ENCODE measurements at places on chromosomes 16 and 17. TPM values are rescaled to one million over a fixed set of nuclear protein-coding genes. Genes with fewer than 3 reads are reported as not detected.

DNA sequence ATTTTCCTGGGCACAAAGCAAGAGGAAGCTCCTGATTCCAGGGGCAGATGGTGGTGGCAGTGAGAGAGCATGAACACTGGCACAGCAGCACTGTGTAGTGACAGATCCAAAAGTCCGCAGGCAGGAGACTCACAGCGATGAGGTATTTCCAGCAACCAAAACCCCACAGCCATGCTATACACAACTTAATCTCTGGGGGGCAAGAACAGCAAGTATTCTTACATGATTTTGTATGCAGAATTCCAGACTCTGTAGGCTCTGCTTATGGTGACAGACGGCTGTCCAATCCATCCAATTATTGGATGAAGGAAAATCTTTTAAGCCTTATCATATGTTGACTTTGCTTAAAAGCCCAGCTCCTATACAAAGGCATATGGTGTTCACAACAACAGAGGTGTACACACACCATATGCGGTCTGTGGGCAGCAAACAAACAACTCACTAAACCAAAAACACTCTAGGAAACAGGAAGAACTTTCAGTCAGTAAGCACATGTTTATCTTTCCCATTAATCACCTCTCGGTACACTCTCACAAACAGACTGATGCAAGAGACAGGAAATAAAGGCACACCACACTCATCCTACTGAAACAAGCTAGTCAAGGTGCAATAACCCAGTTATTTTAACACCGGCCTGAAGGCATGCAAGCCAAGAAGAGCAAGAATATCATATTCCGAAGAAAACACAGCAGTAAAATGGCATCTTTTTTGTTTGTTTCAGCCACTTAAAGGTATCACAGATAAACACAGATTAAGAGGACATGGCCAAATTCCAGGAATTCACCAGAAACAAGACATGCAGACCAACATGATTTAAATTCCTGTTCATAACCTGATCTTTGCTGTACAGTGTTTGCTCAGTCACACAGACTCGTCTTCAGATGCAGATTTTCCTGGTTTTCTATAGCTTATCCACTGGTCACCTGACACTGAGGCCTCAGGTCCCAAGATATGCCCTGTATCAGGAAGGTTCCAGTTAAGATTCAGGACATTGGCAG is 47.8 kb downstream of the ERN1 start:
- peak; percentile 74 for DNase-seq

GRCh38 chr17:74883241-74883745 is 10.1 kb downstream of the FADS6 start:
- peak; percentile 33 for DNase-seq

Gene SOX9
- 0.17 TPM for total RNA-seq

GRCh38 chr16:25009822-25010221 is 5.3 kb downstream of the ARHGAP17 start:
- DNase-seq, result peak; percentile 51

Gene FBF1
- total RNA-seq, result 6.2 TPM

DNA sequence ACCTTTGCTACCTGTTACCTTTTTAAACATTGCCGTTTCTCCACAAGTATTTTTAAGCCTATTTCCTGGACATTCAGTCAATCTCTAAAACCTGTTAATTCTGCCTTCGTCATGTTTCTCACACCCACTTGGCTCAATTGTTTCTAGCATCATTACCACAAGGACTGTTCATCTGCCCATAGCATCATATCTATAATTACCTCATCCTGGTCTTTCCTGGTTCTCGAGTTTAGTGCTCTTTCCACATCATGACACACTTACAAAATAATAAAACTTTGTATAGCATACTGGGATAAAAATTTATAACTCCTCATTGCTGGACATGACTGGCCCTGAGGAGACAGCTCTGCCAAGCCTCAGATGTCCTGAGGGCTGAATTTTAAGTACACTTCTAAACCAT is 104.8 kb downstream of the CYB561 start:
- no peak for DNase-seq

DNA sequence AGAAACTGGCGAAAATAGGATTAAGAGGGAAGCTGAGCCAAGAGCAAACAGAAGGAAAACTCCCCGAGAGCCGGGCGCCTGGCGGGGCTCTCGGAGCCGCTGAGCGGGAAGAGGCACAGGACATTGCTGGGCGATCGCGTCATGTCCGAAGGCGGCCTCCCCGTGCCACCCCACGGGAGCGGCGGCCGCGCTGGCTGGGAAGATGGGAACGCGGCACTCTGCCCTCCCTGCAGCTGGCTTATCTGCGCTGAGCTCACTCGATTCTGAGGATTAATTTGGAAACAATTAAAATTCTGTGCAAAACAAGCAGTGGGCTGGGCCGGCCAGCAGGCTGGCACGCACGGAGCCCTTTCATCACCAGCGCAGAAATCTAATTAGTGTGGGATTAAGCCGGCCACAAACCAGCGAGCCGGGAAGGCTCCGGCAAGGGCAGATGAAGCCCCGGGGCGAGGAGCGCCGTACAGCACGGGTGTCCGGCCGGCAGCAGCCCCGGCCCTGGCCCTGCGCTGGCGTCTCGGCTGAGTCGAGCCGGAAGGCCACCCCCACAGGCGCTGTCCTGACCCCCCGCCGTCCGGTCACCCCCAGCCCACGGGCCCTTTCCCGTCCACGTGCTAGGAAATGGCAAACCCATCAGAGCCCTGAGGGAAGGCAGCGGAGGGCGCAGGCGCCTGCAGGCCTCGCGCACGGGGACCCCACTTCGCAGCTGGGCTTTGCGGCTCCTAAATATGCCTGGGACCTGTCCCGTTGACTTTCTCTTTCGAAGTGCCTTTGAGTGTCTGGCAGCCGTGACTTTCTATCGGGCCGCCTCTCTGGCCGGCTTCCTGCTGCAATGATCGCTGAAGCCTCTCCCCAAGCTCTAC is 37.9 kb downstream of the SOX8 start:
- DNase-seq, result peak; percentile 34

DNA sequence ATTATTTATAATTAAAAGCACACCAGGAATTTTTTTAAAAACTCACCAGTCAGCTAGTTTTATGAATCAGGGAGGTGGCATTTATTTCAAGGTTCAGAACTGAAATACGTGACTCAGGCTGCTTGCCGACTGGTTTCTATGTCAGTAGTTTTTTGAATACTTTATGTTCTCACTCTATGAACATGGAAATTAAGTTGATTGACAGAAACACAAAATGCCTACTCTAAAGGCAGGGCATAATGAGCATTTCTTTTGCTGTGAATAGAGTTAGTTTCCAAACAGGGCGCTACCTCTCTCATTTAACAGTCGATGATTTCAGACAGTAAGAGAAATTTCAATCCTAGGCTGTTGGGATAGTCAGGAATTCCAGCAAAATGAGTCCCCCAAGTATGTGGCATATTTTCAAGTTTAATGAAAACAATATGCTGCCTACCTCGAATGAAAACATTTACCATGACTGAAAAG is 6.7 kb downstream of the HS3ST3B1 start:
- no peak for DNase-seq

DNA sequence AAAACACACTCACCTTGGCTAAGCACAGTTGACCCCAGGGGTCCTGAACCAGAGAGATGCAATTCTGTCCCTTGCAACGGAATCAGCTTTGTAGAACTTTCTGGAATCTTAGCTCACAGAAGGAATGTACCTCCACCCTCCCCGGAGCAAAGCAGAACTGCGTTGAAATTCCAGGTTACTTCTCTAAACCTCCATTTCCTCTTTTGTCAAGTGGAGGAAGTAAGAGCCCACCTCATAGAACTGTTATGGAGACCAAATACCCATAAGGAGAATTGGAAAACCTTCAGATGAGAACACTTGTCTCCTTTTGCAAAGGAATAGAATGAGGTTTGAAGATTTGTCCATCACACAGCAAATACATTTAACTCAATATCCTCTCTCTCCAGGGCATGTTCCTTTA is 86.6 kb upstream of the RBBP6 start:
- no peak for DNase-seq

GRCh38 chr16:74850027-74850426 is 75.4 kb upstream of the FA2H start:
- no peak for DNase-seq

Gene PTGES3L
- not detected for total RNA-seq

Gene SLC38A8
- not detected for total RNA-seq

GRCh38 chr17:17456251-17456650 is 20.5 kb upstream of the MED9 start:
- DNase-seq, result no peak

DNA sequence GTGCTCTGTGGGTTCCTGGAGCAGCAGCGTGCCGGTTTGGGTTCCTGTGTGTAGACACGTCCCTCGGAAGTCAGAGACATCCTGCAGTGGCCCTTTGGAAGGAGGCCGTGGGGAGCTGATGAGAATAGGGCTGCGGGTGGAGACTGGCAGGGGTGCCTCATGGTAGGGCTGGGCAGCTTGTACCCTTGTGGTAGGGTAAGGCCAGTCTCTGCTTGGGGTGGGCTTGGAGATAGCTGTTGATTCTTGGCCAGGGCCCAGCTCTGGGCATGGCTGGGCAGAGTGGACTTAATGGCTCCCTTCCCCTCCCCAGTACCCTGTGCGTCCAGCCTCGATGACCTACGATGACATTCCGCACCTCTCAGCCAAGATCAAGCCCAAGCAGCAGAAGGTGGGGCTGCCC is 10.6 kb downstream of the POLR3E start:
- DNase-seq, result no peak

DNA sequence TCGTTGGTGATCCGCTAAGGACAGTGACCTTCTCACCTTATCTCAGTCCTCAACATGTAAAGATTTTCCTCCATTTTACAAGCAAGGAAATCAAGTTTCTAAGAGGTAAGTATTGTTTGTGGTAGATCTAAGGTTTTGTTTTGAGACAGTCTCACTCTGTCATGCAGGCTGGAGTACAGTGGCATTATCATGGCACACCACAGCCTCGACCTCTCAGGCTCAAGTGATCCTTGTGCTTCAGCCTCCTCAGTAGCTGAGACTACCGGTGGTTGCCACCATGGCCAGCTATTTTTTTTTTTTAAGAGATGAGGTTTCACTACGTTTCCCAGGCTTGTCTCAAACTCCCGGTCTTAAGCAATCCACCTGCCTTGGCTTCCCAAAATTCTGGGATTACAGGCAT is 34.9 kb downstream of the PRKCA start:
- DNase-seq, result no peak

- no peak for DNase-seq
Observed at GRCh38 chr16:16189842-16190241, 33.5 kb downstream of the ABCC6 start.

Gene SLX4
- total RNA-seq, result 2.7 TPM

GRCh38 chr17:45873728-45874127 is 20.6 kb upstream of the MAPT start:
- DNase-seq, result no peak

Gene HNF1B
- total RNA-seq, result 0.34 TPM

Gene GNAO1
- total RNA-seq, result under 0.01 TPM

DNA sequence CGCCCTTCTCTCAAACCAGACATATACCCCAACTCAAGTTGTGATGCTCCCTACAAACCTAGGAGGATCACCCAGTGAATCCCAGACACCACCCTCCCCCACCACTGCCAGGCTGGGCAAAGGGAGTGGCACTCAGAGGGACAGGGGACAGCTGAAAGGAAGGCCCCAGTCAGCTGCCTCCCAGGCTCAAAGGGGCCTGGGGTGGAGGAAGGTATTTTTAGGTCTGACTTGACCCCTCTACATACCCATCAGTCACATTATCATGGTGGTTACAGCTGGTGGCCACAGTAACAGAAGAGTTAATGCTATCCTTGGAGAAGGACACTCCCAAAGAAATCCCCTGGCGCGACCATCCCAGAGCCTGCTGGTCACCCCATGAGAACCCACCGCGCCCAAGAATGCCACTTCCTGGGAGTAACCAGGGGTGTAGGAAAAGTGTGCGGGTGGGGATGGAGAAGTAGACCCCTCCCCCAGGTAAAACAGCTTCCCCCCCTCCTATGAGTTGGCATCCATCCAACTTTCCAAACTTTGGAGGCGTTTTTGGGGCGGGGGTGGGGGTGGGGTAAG is 1.1 kb downstream of the CACNB1 start:
- DNase-seq, result no peak

Gene TMC5
- 0.05 TPM for total RNA-seq

Gene CD300H
- total RNA-seq, result not detected

GRCh38 chr17:17067257-17067656 is 25.0 kb downstream of the MPRIP start:
- DNase-seq, result no peak

- peak; percentile 48 for DNase-seq
Observed at GRCh38 chr17:81522491-81523401, 5.4 kb upstream of the FSCN2 start.

DNA sequence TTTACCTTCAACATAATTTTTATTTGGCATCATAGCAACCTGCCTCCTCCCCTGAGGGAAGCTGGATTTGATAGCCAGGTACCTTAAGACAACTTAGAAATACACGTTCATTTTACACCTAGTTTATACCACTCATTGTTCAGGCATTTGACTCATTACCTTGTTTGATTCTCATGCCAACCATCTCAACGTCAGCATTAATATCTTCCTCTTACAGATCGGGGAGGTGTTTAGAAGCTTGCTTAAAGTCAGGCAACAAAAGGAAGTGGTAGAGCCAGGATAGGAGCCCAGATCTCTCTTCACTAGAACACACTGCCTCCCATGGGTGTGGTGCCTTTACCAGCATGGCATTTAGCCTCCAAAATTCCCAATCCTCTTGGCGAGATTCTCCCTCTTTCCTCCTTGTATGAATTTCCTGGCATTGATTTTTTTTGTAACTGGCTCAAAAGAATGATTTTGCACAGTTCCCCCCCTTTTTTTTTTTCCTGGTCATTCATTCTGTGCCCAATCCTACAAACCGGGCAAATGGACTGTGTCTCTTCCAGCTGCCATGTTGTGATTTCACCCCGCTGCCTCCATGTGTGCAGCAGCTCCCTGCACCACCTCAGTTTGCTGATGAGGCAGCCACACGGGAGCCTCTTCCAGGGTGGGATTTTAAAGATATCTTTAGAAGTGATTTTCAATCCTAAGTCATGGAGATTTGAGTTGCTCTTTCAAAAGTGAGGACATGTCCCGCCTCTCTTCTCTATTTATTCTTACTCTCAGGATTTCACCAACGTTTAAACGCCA is 383.6 kb downstream of the UTP18 start:
- no peak for DNase-seq

GRCh38 chr16:54817940-54818574 is 112.6 kb upstream of the IRX5 start:
- DNase-seq, result no peak

GRCh38 chr17:79072544-79072943 is 2.1 kb upstream of the ENGASE start:
- no peak for DNase-seq

DNA sequence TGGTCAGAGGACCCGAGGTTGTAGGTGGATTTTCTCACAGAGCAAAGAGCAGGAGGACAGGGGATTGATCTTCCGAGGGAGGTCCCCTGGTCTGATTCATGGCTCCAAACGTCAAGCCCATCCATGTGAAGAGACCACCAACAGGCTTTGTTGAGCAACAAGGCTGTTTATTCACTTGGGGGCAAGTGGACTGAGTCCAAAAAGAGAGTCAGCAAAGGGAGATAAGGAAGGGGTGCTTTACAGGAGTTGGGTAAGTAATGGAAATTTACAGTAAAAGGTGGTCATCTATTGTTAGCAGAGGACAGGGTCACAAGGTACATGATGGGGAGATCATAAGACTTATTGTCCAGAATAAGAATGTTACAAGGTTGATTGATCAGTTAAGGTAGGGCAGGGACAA is 2285.8 kb downstream of the TP53TG3F start:
- no peak for DNase-seq

Measured in dermis blood vessel endothelial cell (primary cell).